Brain pericyte (primary cell): ENCODE measurements at places on chromosomes 2 and 18.

GRCh38 chr2:105249181-105249580 lies 7.6 kb downstream of the GPR45 start:
- DNase-seq = no peak

DNA sequence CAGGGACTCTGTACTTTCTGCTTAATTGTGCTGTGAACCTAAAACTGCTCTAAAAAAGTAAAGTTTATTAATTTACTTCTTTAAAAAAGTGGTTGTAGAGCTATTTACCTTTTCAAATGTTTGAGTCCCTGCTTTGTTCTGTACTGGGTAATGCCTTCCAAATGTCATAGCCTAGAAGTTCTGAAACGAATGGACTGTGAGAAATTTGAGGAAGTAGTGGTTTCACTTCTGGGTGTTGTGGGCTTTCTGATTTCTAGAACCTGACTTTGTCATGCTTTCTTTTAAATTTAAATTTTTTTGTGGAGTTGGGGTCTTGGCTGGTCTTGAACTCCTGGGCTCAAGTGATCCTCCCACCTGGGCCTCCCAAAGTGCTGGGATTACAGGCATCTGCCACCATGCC lies 44.6 kb downstream of the SMAD4 start:
- DNase-seq = no peak

- no peak for DNase-seq
These were observed 53.6 kb upstream of the DDX18 start for GRCh38 chr2:117760916-117761315.

DNA sequence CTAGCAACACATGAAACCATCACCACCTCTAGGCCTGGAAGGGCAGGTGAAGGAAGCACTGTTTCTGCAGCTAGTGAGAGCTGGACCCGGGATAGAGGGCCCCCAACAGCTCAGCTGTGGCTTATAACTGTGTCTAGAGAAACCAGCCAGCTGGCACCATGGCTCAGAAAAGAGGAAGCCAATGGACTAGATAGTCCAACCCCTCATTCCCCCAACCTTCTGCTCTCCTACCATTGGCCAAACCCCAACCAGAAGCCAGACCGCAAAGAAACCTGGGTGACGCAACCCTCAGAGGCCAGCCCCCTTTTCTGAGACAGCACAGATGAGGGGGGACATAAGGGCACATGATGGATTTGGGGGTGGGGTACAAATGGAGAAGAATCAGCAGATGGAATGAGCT lies 24.3 kb downstream of the SMYD1 start:
- DNase-seq = no peak

DNA sequence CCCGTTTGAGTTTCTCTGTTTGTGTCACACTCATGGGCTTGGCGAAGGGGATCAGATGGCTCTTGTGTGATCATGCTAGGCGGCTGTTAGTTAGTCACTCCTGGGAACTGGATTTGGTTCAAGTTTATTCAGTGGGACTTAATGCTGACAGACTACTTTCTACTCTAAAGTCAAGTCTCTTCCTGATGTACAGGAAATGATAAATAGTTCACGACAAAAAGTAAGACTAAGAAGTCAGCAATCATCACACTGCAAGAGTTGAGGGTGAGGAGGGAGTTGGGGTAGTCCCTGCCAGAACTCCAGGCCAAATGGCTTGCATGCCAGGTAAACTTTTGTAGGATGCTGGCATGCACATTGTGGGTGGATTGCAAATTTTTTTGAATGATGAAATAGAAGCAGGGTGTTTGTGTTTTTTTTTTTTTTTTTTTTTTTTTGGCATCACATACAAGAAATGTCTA lies 25.1 kb upstream of the CCL20 start:
- DNase-seq = no peak

GRCh38 chr2:170217778-170218251 lies 39.9 kb downstream of the MYO3B start:
- no peak for DNase-seq

DNA sequence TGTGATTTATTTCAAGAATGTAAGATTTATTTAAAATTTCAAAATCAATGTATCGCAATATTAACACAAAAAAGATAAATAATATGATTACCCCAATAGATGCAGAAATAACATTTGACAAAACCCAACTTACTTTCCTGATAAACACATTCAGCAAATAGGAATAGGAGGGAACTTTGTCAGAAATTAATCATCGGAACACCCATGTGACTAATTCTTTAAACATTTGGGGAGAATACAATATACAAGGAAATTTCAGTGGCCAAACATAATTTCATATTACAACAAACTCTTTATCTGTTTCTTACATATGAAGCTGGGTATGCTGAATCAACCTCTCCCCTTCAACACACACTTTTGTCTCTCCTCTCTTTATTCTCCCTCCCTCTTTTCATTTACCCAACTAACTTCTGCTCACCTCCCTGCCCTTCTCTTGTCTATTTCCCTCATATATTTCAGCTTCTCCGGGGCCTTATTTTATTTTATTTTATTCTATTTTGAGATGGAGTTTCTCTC lies 309.6 kb upstream of the CNTNAP5 start:
- no peak for DNase-seq

DNA sequence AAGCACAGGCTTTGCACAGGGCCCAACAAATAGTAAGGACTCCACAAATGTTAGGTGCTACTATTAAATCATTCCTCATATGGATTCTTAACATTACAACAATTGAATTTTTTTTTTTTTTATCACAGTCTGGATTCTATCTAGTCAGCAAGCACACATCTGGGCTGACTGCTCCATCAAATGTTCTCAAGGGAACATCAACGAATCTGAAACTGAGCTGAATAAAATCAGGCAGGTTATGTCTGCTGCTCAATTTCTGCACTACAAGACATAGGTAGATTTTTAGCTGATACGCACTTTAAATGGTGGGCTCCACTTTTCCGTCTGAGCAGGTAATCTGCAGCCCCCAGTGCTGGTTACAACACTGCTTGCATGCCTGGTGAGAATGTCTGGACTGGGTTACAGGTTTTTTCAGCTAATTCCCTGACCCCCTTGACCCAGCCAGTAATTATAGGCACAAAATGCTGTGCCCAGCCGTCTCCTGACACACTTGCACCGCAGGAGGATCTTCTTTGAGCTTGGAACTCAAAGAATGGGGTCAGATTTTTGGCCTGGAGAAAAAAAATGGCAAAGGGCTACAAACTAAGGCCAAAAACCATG lies 44.6 kb downstream of the ADD2 start:
- DNase-seq = no peak

- no peak for DNase-seq
These were observed 277.2 kb downstream of the EIPR1 start for GRCh38 chr2:3100386-3100785.

DNA sequence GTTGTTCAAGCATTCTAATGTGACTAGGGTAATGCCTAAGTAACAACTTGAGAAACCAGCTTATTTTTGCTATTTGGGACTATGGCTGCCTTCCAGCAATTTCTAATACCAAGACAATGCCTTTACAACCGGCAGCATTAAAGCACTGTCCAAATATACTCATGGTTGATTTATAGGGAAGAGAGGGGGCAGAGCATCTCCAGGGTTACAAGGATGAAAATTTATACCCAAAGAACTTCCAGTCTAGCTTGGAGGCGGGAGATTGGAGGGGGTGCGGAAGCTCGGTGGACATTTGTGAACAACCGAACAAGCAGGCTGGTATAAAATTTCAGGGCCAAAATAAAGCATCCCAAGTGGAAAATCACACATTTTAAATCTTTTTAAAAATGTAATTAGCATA lies 294.9 kb upstream of the STON1 start:
- DNase-seq = no peak

- no peak for DNase-seq
These were observed 76.2 kb downstream of the TPO start for GRCh38 chr2:1489486-1489885.

GRCh38 chr2:25926984-25927756 lies 48.9 kb upstream of the ASXL2 start:
- DNase-seq = no peak

DNA sequence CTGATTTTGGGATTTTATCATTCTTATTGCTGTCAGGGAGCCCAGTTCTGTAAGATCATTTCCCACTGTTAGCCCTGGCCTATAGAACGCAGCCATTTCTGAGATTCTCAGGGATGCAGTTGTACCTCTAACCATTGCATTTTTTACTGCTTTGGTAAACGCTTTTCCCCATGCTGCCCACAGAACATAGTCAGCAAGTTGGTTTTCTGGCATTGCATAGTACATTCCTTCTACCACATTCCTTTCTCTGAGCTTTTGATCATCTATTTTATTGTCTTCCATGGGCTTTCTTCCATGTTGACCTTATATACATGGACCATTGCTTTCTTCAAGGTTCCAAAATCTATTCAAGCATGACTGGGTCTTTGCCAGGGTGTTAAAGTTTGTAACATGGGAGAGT lies 86.8 kb upstream of the ST6GAL2 start:
- no peak for DNase-seq

GRCh38 chr2:214651451-214651850 lies 158.0 kb downstream of the BARD1 start:
- DNase-seq = no peak

- no peak for DNase-seq
These were observed 108.5 kb downstream of the STK39 start for GRCh38 chr2:168138901-168139300.

DNA sequence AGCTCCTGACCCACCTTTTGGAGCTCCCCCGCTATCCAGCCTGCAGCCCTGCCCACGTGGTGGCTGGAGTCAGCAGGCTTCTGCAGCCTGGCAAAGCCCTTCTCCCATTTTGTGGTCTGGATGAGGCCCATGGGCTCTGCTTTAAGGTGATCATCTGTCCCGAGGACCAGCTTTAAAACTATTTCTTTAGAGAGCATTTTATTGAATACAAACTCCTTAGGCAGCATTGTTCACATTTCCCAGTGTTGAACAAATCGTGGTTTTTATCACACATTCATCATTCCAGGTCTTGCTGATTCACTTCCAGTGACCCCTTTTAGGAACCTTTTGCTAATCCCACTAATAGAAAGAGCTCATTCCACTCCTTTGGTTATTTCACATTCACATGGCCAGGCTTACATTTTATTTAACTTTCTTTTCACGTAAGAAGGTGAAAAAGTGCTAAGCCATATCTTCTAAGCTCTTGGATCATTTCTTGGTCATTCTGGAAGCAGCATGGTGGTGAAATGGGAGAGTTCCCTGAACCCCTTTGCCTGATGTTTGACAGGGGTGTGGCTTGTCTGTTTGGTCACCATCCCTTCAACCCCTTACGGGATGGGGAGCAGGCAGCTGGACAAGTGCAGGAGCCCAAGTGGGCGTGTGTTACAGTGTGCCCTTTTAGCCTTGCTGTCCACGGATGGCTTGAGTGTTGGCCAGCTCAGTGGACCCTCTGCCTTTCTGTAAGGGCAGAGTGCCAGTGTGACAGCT lies 80.4 kb upstream of the RAPGEF4 start:
- DNase-seq = no peak

DNA sequence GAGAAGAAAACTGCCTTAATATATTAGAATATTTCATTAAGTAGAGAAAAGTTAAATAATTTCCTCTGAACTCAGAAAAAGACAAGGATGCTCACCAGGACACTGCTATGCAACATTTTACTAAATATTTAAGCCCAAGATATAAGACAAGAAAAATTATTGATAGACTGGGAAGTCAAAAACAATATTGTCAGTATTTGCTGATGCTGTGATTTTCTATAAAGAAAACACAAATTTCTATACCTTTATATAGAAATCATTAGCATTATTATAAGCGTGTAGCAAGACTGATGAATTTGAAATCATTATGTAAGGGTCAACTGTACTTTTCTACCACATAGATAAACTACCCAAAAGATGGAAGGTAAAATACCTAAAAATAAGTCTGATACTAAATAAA lies 451.0 kb downstream of the RNF144A start:
- no peak for DNase-seq

GRCh38 chr2:176268976-176269318 lies 295 bp upstream of the MTX2 start:
- no peak for DNase-seq

DNA sequence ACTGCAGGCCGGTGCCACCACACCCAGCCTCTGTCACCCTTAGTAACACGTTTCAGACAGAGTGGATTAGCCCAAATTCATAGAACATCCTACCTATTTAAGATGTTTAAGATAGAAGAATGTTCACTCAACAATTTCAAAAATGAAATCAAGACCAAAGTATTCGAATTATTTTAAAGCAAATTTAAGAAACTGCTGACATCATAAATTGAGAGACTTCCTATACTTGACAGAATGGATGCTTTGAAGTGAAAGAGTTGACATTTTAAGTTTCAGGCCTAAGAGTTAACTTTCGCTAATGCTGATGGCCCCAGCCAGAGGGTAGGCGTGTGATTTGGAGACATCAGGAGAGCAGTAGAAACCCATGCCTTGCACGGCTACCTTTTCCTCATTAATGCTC lies 271.9 kb downstream of the SS18 start:
- DNase-seq = no peak

GRCh38 chr2:85189606-85190270 lies 56.5 kb downstream of the TCF7L1 start:
- no peak for DNase-seq

GRCh38 chr18:41751652-41752051 lies 203.4 kb upstream of the PIK3C3 start:
- DNase-seq = no peak

DNA sequence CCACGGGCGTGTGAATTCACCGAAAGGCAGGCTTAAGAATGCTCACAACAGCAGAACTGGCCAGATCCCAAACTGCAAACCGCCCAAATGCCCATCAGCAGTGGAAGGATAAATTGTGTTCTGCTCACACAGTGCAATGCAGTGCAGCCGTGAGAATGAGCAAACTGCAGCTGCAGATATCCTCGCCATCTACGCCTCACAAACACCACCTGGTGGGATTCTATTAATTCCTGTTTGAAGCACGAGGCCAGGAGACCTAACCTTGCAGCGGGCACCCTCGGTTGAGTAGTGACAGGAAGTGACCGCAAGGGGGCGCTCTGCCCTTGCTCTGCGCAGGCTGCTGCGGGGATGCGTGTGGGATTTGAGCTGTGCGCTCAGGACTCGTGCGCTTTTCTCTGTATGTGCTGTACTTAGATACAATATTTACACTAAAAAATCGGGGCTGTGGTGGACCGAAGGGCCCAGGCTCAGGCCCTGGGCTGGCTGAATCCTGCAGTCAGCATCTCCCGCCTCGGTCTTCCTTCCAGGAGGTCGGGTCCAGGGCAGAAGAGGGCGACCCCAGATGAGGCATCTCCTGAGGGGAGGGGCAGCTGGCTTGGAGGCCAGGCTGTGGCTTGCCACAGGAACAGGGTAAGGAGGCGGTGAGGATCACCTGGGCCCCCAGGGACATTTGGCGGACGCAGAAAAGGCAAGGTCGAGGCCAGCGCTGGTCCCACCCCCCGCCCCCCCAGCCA lies 19.8 kb upstream of the PDIA6 start:
- DNase-seq = peak; percentile 48

DNA sequence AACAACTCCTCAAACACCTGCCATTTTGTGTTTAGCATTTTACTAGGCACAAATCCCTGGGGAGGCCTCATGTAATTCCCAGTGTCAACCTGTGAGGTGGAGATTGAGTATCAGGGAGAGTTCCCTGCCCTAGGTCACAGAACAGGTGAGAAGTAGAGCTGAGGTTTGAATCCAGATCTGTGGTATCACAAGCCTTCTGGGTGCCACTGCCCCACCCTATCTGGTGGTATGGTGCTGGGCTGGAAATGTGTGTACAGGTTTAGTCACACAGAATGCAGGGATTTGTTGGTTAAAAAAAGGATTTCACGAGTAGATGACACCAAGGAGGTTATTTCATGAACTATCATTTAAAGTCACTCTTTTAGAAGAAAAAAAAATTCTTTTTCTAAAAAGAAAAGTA lies 35.7 kb upstream of the PKDCC start:
- no peak for DNase-seq
